Stimulated activated naive CD8-positive, alpha-beta T cell treated with anti-CD3 and anti-CD28 coated beads, Interleukin-15, amount 100 ng/mL, for 72 hours (primary cell): ENCODE measurements at places on chromosomes 16 and 17.
A peak's percentile ranks its signal among the peaks of the same experiment; 100 is the strongest.

DNA sequence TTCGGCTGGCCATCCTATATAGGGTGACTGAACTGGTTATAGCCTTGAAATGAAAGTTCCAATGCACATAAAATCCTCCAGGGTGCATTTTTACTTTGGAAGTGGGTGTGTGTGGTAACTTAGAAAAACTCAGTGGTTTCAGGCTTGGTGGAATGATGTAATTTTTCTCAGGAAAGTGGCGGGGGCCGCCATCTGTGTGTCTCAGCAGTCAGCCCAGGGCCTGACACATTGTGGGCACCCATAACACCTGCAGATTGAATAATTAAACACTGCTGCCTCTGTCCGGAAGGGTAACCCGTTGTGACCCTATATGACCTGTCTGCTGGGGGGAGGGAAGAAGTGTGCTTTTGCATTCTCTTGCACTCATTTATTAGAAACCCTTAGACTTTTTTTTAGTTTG, 2.2 kb upstream of the PDP2 start:
- peak; percentile 76 for DNase-seq

DNA sequence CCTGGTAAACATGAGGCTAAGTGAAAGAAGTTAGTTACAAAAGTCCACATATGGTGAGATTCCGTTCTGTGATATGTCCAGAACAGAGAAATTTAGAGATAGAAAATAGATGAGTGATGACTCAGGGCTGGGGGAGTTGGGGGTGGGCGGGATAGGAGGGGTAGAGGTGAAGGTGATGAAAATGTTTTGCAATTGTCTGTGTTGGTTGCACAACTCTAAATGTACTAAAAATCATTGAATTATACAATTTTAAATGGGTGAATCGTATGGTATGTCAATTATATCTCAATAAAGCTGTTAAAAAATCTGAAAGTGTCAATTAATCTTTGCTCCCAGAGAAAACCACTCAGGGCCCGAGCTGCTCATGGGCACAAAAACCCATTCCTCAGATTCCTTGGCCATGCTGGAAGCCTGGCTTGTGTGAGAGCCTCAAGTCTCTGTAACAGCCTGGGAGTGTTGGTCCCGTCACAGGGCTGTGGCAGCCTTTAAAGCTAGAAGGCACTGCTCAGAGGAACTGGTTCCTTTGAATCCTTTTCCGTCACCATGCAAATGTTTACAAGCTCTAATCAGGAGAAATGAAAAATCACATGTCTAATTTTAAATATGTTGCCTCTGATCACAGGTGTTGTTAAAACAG, 225.3 kb downstream of the WWOX start:
- no peak for DNase-seq

- no peak for DNase-seq
These were observed 29.0 kb upstream of the EMP2 start for GRCh38 chr16:10609402-10609774.

- DNase-seq = no peak
These were observed 16.0 kb upstream of the HEATR6 start for GRCh38 chr17:60094754-60095153.

DNA sequence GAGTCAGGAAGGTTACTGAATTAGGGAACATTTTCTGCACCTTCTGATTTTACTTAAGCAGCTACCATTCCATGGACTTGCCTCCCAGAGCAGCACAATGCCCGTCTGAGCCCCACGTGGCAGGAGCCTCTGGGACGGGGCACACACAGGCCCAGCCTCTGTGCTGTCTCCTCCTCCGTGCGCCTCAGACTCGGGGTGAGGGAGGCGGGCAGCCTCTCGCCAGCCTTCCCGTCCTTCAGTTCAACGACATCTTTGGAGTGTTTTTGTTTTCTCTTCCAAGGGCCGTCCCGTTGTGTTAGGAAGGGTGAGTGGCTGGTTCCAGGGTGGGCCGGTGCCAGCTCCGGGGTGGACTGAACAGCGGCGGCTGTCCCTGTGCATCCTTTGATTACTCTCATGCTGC, 31.8 kb downstream of the NDEL1 start:
- DNase-seq = no peak

GRCh38 chr17:17412326-17412725, 64.5 kb upstream of the MED9 start:
- DNase-seq = no peak

GRCh38 chr17:35479271-35479670, 30.7 kb upstream of the SLFN13 start:
- DNase-seq = no peak

GRCh38 chr17:64635647-64636305, 26.3 kb downstream of the SMURF2 start:
- DNase-seq = no peak

DNA sequence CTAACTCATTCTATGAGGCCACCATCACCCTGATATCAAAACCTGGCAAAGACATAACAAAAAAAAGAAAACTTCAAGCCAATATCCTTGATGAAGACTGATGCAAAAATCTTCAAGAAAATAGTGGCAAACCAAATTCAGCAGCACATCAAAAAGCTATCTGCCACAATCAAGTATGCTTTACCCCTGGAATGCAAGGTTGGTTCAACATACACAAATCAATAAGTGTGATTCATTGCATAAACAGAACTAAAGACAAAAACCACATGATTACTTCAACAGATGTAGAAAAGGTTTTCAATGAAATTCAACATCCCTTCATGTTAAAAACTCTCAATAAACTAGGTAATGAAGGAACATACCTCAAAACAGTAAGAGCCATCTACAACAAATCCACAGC, 48.4 kb downstream of the CMC2 start:
- DNase-seq = no peak

- DNase-seq = no peak
These were observed 9.6 kb upstream of the CES1 start for GRCh38 chr16:55842369-55843104.

GRCh38 chr16:399340-400019, 2.2 kb upstream of the DECR2 start:
- no peak for DNase-seq

DNA sequence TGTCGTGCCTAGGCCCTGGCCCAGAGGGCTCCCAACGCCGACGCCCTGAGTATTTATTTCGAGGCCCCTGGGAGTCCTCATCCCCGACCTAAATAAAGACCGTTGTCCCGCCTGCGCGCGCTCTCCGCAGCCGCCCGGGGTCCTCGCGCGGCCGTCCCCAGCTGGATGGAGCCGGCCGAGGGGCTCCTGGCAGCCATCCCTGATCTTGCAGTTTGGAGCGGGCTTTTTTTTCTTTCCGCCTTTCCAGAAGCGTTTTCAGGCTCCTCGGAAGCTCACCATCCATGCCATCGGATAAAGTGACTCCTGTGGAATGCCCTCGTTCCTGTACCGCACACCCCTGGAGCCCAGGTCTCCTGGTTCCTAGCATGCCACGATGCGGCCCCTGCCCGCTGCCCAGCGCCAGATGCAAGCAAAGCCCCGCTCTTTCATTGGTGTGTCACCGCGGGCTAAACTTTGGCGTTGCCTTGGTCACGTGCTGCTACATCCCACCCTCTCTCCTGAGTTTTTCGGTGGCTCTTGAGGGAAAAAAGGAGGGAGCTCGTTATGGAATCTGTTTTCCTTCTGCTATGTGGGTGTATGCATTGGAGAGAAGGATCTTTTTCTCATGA, 716 bp downstream of the TMEM94 start:
- peak; percentile 18 for DNase-seq

DNA sequence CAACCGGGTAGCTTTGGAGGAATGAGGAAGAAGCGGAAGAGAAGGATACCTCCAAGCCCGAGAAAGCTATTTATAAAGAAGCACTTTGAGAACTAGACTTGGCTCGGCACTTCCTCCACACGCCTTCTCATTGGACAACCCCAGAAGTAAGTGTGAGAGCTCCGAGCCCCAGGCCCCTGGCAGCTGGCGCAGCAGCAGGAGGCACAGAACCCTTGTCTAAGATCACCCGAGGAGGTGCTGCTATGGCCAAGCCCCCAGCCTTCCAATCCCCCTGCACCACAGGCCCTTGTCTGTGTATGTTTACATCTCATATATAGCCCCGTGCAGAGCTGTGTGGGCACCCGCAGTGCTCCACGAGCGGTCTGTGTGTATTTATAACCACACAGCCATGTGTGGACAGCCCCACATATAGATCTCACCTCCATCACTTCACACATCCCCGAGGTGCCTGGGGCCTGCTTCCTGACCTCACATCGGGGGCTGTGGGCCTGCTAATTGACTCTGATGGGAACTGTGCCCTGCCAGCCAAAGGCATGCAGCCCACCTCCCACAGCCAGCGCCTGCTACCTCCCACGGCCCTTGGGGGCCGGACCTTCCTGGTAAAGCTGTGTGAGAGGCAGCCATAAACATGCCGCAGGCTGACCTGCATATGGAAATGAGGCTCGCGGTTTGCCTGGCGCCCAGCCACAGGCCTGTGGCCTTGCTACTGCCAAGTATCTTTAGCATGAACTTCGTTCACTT, 96.1 kb downstream of the C17orf67 start:
- DNase-seq = no peak

GRCh38 chr16:26787924-26788323, 278.8 kb upstream of the C16orf82 start:
- no peak for DNase-seq

DNA sequence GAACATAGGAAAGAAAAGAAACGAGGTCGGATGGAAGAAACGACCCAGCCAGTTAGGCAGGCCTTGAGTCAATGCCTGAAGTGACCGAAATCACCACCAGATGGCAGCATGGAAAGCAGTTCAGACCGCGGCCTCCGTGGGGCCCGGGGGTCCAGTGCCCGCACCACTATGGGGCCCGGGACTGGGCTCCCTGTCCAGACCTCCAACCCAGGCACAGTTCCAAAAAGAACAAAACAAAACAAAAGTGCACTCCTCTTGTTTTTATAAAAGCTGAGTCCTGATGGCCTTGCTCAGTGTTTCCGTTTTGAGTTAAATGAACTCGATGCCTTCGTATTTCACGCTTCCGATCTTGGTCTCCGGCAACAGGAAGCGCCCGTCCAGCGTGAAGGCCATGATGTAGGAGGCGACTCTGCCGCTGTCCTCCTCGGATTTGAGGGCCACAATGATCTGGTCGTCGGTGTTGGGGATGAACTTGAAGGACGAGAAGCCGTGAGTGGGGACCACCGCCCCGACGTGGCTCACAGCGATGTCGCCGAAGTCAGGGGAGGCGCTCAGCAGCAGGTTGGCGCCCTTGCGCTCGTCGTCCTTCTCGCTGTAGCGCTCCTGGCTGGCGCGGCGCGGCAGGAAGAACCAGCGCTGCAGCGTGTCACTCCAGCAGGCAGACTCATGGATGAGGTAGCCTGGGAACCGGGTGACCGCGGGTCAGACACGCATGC, 13.7 kb upstream of the LGALS3BP start:
- DNase-seq = peak; percentile 46

- DNase-seq = no peak
These were observed 14.6 kb downstream of the ADCY9 start for GRCh38 chr16:4101421-4102219.

DNA sequence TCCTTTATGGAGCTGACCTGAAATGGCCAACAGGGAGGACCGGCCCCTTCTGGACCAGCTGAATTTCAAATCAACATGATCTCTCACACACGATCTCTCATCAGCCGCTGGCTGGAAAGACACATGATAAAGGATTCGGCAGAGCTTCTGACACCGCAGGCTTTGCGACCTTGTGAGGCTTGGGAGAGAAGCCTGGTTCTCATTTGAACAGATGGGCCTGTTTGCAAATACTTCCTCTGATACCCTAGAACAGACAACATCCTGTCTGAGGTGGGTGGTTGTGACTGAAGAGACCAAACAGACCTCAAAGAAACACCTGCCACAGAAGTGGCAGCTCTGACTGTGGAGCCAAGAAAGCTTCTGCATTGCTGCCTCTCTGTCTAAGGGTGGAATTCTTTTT, 77.9 kb upstream of the SDK2 start:
- peak; percentile 28 for DNase-seq

- no peak for DNase-seq
These were observed 16.6 kb upstream of the TNS4 start for GRCh38 chr17:40517981-40518380.

- DNase-seq = no peak
These were observed 37.7 kb upstream of the TOX3 start for GRCh38 chr16:52584354-52585320.

GRCh38 chr17:59378675-59379074, 47.2 kb downstream of the YPEL2 start:
- no peak for DNase-seq

- DNase-seq = peak; percentile 82
These were observed at the start of gene GIT1 for GRCh38 chr17:29589524-29590410. Gene GIT1 (minus strand): TSS chr17:29589648. CDS start chr17:29589378, 270 bp downstream.

- no peak for DNase-seq
These were observed 33.5 kb downstream of the SPAG9 start for GRCh38 chr17:51087072-51087757.

DNA sequence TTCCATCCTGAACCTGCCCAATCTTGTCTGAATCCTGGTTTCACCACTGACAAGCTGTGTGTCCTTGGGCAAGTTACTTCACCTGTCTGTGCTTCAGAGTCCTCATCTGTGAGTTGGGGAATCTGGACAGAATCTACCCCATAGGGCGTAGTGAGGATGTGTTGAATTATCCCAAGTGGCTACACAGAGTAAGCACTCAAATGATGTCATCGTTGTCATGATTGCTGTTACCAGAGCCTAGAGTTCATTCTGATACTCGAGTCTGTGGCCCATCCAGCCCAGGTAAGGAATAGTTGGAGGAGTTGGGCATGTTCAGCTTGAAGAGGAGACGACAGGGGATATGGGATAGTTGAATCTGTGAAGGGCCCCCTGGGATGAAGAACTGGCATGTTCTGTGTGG, 45.9 kb downstream of the MAPT start:
- DNase-seq = no peak

GRCh38 chr16:51453251-51453650, 302.2 kb upstream of the SALL1 start:
- DNase-seq = no peak

DNA sequence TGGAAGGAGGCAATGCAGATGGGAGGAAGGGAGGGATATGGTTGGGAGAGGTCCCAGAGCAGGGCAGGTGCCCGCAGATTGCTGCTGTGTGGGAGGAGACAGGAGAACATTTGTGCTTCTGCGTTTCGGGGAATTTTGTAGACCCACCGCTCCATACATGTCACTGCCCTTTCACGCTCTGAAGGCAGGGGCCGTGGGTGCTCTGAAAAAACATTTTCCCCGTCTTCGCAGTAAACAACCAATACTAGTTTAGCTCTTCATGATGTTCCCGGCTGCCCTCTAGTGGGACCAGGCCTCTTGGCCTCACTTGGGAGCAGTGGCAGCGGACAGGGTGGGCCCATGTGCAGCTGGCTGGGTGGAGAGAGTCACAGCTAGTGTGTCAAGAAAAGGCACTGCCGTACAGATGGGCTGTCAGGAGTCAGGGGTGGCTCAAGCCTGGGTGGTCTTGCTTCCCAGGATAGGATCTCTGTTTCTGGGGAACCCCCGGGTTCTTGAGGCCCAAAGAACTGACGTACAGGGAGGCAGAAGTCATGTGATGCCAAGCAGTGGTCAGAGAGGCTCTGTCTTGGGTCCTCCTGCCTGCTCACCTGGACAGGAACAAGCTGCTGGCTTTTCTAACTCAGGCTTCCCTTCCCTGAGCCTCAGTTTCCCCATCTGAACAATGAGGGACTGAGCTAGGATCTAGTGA, 46.5 kb upstream of the CPNE2 start:
- DNase-seq = peak; percentile 60
